ENCODE measurements at places on chromosomes 4 and X.

- DNase-seq = no peak
These were observed 8.4 kb downstream of the NKX6-1 start for GRCh38 chr4:84490663-84491062.

DNA sequence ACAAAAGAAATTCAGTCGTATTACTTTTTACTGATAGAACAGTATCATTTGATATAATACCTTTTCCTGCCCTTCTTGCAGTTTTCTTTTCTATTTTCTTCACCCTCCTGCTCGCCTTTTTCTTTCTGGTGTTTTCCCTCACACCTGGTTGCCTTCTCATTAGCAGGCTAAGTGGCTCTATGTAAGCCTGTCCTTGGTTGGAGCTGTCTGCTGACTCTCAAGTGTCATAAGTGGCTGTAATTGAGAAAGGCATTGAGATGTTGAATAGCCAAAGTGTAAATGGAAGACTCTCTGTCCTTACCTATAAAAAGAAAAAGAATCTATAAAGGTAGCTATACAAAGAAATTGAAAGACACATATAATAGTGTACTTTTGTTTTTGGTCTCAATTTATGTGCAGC lies 180.7 kb downstream of the ADGRL3 start:
- no peak for DNase-seq

DNA sequence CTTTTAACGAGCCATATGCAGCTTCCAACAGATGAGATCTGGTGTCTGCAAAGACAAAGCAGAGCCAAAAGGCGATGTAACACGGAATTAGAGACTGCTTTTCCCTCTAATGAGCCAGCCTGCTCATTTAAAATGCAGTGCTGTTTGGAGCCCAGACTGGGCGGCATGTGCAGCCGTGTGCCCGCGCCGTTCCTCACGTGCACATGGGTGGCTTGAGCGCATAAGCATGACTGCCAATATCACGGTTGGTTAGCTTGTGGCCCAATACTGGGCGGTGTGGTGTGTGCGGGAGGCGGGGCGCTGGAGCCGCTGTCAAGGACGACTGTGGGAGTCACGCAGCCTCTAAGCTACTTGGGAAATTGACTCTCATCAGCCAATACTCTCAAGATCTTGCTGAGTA lies 87.0 kb upstream of the SCOC start:
- DNase-seq = peak; percentile 89

GRCh38 chr4:13966231-13967195 lies 339.0 kb upstream of the BOD1L1 start:
- DNase-seq = peak; percentile 87

GRCh38 chr4:13918110-13918509 lies 290.6 kb upstream of the BOD1L1 start:
- DNase-seq = peak; percentile 99

DNA sequence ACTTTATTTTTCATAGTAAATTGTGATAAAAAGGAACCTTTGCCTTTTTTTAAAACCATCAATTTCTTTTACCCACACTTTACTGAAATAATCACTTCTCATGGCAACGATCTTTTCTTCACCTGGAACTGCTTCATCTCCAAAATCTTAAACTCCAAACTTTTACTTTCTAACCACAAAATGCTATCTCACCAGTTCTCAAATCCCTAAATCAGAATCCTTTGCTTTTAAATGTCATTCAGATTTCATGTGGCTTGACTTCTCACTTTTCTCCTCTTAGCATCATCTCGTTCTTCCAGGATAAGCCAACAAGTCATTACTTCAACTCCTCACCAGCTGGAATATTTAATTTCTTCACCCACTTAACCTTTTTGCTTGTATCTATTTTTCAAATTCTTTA lies 284.3 kb upstream of the RASGEF1B start:
- no peak for DNase-seq

GRCh38 chrX:153900831-153901752 lies 3.4 kb upstream of the AVPR2 start:
- peak; percentile 89 for DNase-seq

- DNase-seq = peak; percentile 26
These were observed 54.1 kb upstream of the TMEM33 start for GRCh38 chr4:41880840-41881831.

- DNase-seq = peak; percentile 41
These were observed 115.7 kb upstream of the MXRA5 start for GRCh38 chrX:3462166-3462508.

GRCh38 chrX:118508635-118509034 lies 13.0 kb downstream of the DOCK11 start:
- no peak for DNase-seq

DNA sequence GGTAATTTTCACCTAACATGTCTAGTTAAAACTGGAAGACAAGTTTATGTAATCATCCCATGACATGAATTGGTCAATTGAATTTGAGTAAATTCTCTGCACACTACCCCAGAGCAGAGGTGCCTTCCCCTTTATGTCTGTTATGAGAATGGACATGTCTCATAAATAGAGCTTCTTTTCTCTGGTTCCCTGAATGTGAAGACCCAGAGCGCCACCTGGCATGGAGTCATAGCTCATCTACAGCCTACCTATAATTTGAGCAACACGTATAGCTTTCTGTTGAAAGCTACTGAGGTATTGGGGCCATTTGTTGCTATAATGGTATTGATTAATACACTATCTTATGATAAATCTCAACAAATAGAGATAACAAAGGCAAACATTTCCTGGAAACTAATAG lies 626.5 kb upstream of the GALNTL6 start:
- DNase-seq = no peak

DNA sequence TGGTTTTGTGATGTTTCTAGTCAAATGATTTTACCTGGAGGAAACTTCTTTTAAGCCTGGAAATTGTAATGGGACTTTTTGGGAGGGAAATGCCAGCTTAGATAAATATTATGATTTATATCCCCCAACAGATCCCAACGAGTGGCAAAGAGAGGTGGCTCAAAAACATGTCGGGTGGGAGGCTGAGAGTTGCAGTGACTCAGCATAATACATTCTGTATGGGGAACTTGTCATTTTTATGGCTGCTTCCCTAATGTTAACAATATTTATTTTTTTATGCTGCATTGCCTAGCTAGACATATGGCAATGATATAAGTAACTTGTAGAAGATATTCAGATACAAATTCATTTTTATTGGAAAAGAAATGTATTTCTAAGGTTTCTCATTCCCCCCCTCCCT lies 219.0 kb downstream of the ARHGAP10 start:
- DNase-seq = no peak

DNA sequence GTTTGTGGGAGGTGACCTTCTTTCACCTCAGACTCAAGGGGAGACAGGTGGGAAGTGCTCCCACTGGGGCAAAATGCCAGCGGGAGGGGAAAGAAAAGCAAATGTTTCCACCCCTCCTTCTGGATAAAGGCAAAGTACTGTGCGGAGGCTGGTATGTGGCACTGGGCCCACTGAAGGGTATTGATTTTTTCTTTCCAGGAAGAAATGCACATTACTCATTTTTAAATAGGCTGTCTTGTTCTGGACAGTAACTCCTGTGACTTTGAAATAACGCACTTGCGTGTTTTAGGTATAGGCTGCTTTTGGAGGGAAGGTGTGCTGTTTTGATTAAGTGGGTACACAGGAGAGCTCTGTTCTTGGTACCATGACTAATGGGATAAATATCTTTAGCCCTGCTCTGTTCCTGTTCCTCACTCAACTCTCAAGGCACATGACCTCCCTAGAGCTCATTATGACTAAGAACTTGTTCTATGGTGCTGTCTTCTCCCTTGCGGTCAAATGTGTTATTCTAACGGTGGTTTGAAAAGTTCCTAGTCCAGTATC lies 40.7 kb upstream of the MBTPS2 start:
- peak; percentile 9 for DNase-seq

GRCh38 chr4:2036866-2037265 lies 22.3 kb upstream of the NAT8L start:
- DNase-seq = no peak

DNA sequence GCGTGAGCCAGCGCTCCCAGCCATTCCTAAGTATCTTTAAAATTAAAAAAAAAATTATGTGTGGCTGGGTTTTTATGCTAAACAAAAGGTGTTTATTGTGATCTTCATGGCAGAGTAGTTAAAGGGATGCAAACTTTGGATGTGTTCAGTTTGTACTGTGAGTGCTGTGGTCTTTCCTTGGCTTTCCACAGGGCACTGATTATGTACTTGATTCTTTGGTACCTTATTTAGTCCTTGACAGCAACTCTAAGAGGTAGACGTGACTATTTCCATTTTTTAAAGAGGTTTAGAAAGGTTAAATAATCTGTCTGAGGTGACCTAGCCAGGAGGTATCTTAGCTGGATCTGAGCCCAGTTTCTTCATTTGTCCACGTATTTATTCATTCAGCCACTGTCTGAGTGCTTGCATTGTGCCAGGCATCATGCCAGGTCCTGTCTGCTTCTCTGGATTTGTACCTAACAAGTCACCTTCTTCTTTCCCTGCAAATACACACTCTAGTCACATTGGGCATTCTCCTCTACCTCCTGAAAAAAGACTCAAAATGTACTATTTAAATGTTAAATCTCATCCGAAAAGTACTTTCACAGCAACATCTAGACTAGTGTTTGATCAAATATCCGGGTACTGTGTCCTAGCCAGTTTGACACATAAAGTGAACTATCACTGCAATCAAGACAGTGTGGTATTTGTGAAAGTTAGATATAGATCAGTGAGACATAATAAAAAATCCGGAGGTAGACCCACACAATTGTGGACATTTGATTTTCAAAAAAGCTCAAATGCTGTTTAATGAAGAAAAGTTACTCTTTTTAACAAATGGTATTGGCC lies 31.5 kb downstream of the WWC2 start:
- DNase-seq = peak; percentile 50

DNA sequence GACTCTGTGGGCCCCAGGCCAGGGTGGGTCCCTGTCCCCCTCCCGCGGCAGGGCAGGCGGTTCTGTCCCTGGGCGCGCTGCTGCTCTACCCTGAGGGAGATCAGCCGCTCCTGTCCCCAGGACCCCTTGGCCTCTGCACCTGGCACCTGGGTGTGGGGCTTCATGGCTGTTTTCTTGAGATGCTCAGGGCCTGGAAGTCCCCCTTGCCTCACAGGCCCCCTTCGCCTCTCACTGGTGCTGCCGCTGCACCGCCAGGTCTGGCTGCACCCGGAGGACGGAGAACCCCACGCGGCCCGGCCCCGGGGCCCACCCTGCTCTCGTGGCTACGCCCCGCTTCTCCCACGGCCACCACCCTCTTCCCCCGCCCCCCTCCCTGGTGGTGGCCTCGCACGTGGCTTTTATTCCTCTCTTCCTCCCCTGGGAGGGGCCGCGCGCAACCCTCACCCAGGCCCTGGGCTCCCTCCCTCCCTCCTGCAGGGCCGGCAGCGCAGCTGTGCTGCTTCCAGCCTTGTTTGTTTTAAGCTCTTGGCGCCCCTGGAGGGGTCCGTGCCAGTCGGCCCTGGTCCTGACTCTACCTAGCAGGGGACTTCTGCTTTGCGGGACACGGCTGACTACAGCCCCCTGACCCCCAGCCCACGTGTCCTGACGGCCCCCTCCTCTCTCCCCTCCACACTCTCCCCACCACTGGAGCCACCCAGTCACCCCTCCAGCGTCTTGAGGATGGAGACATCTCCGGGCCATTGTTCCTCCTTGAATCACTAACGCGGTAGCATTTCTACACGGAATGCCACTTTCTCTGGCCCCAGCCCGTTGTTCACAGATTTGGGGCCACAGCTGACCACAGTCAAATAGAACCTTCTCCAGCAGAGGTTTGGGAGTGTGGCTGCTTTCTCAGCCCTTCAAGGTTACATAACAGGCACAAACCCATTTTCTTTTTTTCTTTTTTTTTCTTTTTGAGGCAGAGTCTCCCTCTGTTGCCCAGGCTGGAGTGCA lies 20.6 kb upstream of the CLDN24 start:
- peak; percentile 59 for DNase-seq

DNA sequence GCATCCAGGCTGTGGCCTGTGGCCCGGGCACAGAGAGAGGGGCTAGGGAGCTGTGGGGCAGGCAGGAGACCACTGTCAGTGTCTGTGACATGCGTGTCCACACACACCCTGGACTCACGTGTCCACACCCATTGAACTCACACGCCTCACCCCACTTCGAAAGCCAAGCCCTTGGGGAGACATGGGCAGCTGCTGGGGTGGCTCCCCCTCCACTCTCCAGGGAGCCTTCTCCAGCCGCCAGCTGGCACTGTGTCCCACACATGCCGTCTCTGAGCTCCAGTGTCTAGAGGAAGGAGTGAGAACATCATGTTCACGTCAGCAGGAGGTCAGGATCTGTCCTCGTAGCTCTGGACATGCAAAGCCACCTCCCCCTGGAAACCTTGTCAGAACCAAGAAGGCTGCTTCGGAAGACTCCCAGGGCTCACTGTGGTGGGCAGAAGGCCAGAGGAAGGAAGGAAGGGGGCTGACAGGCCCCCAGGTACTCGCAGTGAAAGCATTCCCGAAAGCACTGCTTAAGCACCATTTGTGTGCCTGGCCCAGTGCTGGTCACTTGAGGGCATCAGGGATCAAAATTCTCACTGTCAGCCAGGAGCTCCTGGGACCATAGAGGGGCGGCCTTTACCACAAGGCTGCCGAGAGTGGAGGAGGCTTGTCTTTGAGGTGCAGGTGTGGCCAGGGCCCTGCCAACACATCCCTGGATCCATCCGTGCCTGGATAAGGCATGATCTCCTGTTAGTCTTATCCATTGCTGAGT lies 61.4 kb downstream of the HTRA3 start:
- peak; percentile 48 for DNase-seq

DNA sequence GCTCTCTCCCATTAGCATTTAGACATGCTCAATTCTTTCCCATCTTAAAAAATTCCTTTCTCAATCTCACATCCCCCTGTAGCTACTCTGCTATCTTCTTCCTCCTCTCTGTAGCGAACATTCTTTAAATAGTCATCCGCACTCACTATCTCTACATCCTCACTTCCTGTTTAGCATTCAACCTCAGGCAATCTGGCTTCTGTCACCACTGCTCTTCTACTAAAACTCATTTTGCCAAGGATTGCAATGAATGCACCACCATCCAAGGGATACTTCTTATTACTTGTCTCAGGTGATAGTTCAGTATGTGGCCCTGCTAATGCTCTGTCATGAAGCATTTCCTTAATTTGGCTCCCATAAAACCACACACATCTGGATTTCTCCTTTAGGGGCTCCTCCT lies 10.9 kb upstream of the TET2 start:
- no peak for DNase-seq

DNA sequence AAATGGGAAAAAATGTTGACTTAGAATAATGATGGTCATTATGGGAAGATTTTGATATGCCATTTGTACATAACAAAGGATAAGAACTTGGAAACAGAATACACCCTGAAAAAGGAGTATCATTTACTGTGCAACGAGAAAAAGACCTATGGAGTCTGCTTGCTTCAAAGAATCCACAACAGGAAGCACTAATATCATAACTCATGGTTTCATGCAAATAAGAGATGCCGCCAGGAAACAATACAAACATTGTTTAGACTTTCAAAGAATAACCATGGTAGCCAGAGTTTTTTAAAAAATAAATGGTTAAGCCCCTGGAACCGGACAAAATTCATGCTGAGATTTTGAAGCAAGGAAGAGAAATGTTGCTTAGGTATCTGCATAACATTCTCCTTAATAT lies 139.9 kb upstream of the ETNPPL start:
- no peak for DNase-seq

Data from GM23248 (cell line).